Urinary bladder (tissue), 4 donors: ENCODE measurements at places on chromosomes 1 and 21. TPM values are rescaled to one million over a fixed set of nuclear protein-coding genes. Genes with fewer than 3 reads are reported as not detected.

SPRR3 gene
- 0.65 TPM for polyA plus RNA-seq

GRIK1 gene
- polyA plus RNA-seq, result 1.7 TPM

ZNF648 gene
- polyA plus RNA-seq, result not detected

SFN gene
- polyA plus RNA-seq, result 23.5 TPM

CD101 gene
- 1.3 TPM for polyA plus RNA-seq

TFF2 gene
- not detected for polyA plus RNA-seq

PLPPR4 gene
- polyA plus RNA-seq, result 25.4 TPM

ETV3L gene
- not detected for polyA plus RNA-seq

GJA9 gene
- polyA plus RNA-seq, result not detected

SLAMF9 gene
- polyA plus RNA-seq, result not detected

SPATA17 gene
- 0.10 TPM for polyA plus RNA-seq

CLCA2 gene
- 0.65 TPM for polyA plus RNA-seq

S100B gene
- 12.4 TPM for polyA plus RNA-seq

RORC gene
- polyA plus RNA-seq, result 0.71 TPM

MTARC1 gene
- polyA plus RNA-seq, result 8.9 TPM

FCRL4 gene
- not detected for polyA plus RNA-seq
